Gastroesophageal sphincter (tissue), 4 donors: ENCODE measurements at places on chromosomes 7 and 10. TPM values are rescaled to one million over a fixed set of nuclear protein-coding genes. Genes with fewer than 3 reads are reported as not detected.

Gene CTAGE8
- not detected for total RNA-seq

Gene OR9A2
- total RNA-seq, result not detected

Gene AGAP9
- 8.6 TPM for total RNA-seq

Gene GJD4
- total RNA-seq, result not detected

DNA sequence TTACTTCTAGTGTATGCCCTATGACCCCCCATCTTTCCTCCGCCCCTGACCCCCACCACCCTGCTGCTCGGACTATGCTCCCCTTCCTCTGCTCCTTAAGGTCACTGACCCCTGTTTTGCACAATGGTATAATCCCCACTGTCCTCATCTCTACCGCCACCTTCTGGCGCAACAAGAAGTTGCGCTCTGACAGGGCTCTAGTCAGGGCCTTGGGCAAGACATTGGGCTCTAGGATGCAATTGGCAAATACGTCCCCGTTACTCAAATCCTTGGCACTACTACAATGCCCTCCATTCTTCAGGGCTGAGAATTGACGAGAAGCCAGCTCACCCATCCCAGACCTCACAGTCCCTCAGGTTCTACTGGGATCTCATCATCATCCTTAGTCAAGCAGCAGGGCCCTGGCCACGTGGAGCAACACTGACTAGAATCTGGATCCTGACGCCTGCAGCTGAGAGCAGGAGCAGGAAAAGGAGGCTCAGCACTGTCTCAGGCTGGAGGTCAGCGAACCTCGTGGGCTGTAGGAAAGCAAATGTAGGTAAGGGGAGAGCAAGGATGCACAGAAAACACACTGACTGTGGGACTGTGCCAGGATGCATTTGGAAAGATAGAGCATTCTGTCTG lies 10.6 kb downstream of the LRIT2 start:
- no peak for ATAC-seq

- ATAC-seq, result no peak
These were observed 6.8 kb downstream of the GPR146 start for GRCh38 chr7:1050956-1051690.

DNA sequence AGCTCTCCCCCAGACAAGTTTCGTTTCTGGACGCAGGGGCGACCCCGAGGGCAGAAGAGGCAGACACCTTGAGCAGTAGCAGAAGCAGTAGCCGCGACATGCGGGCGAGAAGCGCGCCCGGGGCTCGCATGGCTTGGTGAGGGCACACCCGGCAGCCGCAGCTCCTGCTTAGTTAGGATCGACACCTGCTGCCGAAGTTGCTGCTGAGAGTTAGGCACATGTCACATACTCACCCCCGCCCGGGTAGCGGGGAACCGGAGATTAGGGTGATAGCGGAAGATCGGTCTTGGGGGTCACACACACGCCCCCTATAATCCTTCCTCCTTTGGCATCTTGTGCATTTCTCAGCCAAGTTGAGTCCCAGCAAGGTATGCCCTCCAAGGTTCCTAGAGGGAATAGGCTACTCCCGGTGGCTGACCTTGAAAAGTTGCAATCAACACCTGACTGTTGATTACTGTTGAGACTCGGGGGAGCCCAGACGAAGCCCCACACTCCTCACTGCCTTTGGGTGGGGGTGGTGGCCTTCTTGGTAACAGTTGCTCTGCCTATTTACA lies 668 bp downstream of the GPR37 start:
- ATAC-seq, result peak; percentile 5

GRCh38 chr7:157554393-157555238 lies 217.8 kb downstream of the DNAJB6 start:
- ATAC-seq, result no peak

DNA sequence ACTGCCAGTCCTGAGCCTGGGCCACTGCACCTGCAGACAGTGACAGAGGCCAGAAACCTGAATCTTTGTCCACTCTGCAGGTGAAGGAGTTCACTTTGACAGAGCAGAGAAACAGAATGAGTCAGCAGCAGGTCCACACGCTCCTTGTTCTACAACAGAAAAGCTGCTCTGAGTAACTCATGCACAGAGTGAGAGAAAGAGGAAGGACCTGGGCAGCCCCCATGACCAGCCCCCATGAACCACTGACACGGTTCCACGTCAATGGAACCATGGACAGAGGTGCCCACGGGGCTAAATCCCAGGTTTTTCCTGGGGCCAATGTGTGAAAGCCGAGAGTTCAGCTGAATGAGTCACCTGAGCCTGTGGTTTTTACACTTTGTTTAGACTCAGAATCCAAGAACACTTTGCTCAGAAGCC lies 40.8 kb upstream of the CTBP2 start:
- ATAC-seq, result no peak

DNA sequence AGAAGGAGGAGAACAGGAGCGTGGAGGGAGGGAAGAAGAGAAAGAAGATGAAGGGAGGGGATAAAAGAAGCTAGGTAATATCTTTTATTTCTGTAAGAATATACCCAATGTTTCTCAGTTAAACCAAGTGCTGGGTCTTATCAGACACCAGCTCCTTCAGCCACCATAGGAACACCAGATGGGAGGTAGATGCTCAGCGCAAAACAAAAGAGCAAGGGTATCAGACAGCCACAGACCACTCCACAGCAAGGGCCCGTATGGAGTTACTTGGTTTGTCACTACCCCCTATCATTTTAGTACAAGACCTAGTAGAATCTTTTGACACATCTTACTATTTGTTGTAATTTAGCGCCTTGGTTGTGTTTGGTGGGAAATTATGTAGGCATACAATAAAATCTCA lies 65.9 kb upstream of the FAM133B start:
- ATAC-seq, result no peak

DNA sequence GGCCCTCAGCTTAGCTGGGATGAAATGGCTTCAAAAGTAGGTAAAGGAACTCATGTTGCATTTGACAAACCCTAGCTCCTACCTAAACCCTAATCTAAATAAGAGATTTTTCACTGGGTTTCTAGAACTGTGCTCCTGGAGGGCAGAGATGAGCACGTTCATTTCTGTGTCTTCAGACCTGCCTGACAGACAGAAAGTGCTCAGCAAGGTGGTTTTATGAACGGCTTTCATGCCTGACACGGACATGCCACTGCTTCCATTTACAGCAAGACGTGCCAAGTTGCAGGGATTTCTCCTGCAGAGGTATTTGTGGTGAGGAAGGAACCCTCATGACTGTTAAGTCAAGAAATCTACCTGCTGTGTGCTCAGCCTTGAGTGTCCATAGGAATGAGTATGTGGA lies 83.5 kb upstream of the KMT2C start:
- no peak for ATAC-seq

GRCh38 chr7:100191775-100192174 lies 14.1 kb downstream of the STAG3 start:
- no peak for ATAC-seq
